ENCODE measurements at places on chromosomes 3 and 15.

DNA sequence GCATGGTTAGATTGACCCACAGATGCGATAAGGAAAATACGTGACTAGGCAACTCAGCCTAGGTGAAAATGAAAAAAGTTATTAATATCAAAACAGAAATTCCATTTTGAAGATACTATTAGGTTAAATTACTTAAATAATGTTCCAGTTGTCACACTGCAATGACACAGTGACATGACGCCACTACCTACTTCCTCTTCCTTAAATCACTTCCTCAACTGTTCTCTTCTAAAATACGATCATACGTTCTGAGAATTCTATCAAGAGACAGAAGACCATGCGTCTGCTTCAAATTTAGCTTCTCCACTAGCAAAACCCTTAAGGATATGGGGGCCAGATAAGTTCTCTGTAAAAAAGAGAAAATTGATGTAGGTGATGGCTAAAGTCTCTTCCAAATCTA, 18.2 kb downstream of the CMTM6 start:
- no peaks in the 10 kb centered on the region for H3K4me1 ChIP-seq
- DNase-seq, result no peak
- no peak overlapping the region for H3K27ac ChIP-seq
- H3K36me3 ChIP-seq, result no peaks in the 10 kb centered on the region
- H3K4me3 ChIP-seq, result no peak overlapping the region
- H3K27me3 ChIP-seq, result no peaks in the 10 kb centered on the region

- H3K27ac ChIP-seq, result peak overlapping the region; percentile 64
- DNase-seq, result no peak
- H3K27me3 ChIP-seq, result no peaks in the 10 kb centered on the region
- H3K4me3 ChIP-seq, result peak overlapping the region; percentile 33
- no peaks in the 10 kb centered on the region for H3K36me3 ChIP-seq
Observed at GRCh38 chr3:38459499-38460048, 5.9 kb downstream of the ACVR2B start.

- H3K27ac ChIP-seq, result no peak overlapping the region
- DNase-seq, result no peak
- no peak overlapping the region for H3K4me3 ChIP-seq
- H3K27me3 ChIP-seq, result no peaks in the 10 kb centered on the region
Observed at GRCh38 chr3:1442271-1442670, 349.4 kb downstream of the CNTN6 start.

- H3K36me3 ChIP-seq, result no peaks in the 10 kb centered on the region
- peak overlapping the region; percentile 94 for H3K27ac ChIP-seq
- H3K4me1 ChIP-seq, result peaks cover 11% of the 10 kb centered on the region
- H3K27me3 ChIP-seq, result no peaks in the 10 kb centered on the region
- H3K4me3 ChIP-seq, result peak overlapping the region; percentile 67
Observed at GRCh38 chr15:42494998-42495360, 455 bp upstream of the SNAP23 start.

- peak; percentile 41 for DNase-seq
- H3K36me3 ChIP-seq, result no peaks in the 10 kb centered on the region
- H3K4me3 ChIP-seq, result no peak overlapping the region
- H3K27ac ChIP-seq, result no peak overlapping the region
- H3K4me1 ChIP-seq, result no peaks in the 10 kb centered on the region
- H3K27me3 ChIP-seq, result no peaks in the 10 kb centered on the region
Observed at GRCh38 chr3:142828703-142829305, 60.1 kb downstream of the PCOLCE2 start.

GRCh38 chr15:101499863-101500713, 10.6 kb upstream of the PCSK6 start:
- H3K27me3 ChIP-seq, result no peaks in the 10 kb centered on the region
- H3K36me3 ChIP-seq, result no peaks in the 10 kb centered on the region
- no peak overlapping the region for H3K4me3 ChIP-seq
- H3K27ac ChIP-seq, result no peak overlapping the region
- H3K4me1 ChIP-seq, result no peaks in the 10 kb centered on the region
- DNase-seq, result no peak

DNA sequence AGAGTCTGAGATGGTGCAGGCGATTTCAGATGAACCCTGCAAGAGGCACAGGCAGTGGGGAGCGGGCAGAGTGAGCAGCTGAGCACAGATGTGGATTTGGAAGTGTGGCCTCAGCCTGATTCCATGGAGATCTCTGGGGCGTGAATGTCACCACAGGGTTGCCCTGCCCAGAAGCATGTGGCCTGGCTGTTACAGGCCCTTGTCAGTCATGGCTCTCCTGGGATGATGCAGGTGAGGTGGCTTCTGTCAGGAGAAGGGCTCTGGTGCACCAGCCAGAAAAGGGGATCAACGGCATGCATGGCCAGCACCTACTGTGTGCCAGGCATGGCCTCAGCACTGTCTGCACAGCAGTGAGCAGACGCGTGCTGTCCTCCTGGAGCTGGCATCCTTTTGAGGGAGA, 11.9 kb downstream of the HDAC11 start:
- DNase-seq, result no peak
- no peak overlapping the region for H3K27ac ChIP-seq

DNA sequence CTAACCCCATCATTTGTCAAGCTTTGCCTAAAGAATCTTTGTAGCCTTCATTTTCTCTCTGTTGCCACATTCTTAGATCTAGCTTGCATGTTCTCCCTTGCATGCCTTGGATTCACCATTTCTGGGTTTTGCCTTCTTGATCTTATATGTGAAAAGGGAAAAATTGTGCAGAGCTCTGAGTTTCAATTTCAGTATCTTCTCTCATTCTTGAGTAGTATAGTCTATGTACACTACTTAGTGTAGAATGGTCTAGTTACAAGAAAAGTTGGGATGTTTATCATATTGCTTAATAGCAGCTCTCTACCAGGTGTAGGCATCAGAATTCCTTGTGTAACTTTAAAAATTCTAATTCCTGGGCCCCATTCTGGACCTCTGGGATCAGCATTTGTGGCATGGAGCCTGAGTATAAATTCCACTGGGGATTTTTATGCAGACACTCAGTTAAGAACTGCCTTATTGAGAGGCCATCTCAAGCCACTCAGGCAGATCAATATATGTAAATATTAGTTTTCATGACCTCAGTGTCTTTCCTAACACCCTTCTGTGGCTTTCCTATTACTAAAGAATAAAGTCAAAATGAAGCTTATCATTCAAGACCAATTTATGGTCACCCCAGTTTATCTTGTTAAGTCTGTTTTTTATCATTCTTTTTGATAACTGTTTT, 23.4 kb downstream of the GTF2E1 start:
- no peak overlapping the region for H3K27ac ChIP-seq
- H3K4me3 ChIP-seq, result no peak overlapping the region
- no peaks in the 10 kb centered on the region for H3K27me3 ChIP-seq

GRCh38 chr3:187612656-187613055, 57.5 kb downstream of the SST start:
- no peaks in the 10 kb centered on the region for H3K36me3 ChIP-seq
- peaks cover 4% of the 10 kb centered on the region for H3K4me1 ChIP-seq
- DNase-seq, result no peak
- H3K4me3 ChIP-seq, result no peak overlapping the region
- H3K27ac ChIP-seq, result peak overlapping the region; percentile 34

GRCh38 chr15:43872416-43873020, 45.7 kb downstream of the WDR76 start:
- no peaks in the 10 kb centered on the region for H3K4me1 ChIP-seq
- no peaks in the 10 kb centered on the region for H3K36me3 ChIP-seq
- no peak for DNase-seq
- H3K27ac ChIP-seq, result no peak overlapping the region
- H3K27me3 ChIP-seq, result no peaks in the 10 kb centered on the region
- H3K4me3 ChIP-seq, result no peak overlapping the region

DNA sequence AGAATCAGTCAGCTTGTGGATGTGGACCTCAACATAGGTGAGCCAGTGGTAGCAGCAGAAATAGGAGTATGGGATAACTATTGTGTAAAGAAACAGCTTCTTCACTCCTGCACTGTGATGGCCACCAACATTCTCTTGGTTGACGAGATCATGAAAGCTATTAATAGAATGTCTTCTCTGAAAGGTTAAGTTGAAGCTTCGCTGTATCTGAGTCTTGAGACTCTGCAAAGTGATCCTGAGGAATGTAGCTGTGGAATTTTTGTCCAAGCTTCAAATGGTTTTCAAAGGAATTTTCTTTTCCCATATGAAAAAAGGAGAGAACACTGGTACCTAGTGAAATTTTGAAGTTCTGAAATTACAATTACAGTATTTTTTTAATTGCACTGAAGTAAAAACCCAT, 146.3 kb downstream of the GMNC start:
- no peaks in the 10 kb centered on the region for H3K4me1 ChIP-seq
- no peaks in the 10 kb centered on the region for H3K36me3 ChIP-seq
- H3K4me3 ChIP-seq, result no peak overlapping the region
- no peak overlapping the region for H3K27ac ChIP-seq

GRCh38 chr15:100645671-100646070, 43.3 kb downstream of the ASB7 start:
- no peaks in the 10 kb centered on the region for H3K36me3 ChIP-seq
- H3K4me1 ChIP-seq, result no peaks in the 10 kb centered on the region

DNA sequence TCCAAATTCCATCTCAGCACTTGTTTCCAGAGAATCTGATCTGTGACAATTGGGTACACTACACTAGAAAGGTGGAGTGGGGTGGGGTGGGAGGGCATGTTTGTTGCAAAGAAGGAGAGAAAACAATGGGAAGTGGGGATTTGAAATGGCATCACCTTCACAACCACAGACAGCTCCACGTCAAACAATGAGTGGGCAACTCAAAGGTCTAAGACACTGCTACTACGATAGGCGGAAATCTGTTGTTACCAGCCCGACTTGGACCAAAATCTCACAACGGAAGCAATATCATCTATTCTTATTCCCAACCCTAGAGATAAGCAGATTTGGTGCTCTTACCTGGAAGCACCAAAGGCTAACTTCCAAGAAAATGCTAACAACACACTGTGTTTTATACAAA, 3.3 kb downstream of the CYP19A1 start:
- DNase-seq, result no peak
- no peaks in the 10 kb centered on the region for H3K27me3 ChIP-seq
- no peaks in the 10 kb centered on the region for H3K4me1 ChIP-seq

- H3K27ac ChIP-seq, result peak within 1 kb of the TSS; percentile 90
- H3K4me1 ChIP-seq, result no peaks in the 10 kb centered on the region
- H3K4me3 ChIP-seq, result peak within 1 kb of the TSS; percentile 73
- no peaks in the 10 kb centered on the region for H3K27me3 ChIP-seq
Observed at GRCh38 chr3:138114988-138115971, at the start of gene DZIP1L. Gene DZIP1L, minus strand, starts transcription at chr3:138115608. Its CDS starts 11,637 bp downstream, at chr3:138103971.

DNA sequence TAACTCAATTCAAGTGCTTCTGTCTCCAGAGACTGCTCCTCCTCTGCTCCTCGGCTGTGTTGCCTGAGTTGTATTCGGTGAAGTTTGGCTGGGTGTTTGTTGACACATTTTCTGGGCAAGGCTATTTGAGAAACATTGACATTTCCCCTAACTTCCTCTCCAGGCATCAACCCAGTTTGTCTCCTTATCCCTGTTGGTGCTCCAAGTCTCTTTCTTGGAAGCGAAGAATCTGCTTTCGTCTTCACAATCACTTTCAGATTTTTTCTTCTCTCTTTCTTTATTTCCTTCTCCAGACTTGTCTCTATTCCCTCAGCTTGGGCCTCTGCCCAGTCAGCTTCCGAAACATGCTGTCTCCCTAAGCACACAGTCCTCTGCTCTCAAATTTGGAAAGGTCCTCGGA, 84.7 kb downstream of the ETV5 start:
- no peaks in the 10 kb centered on the region for H3K36me3 ChIP-seq
- H3K27me3 ChIP-seq, result no peaks in the 10 kb centered on the region
- H3K4me3 ChIP-seq, result peak overlapping the region; percentile 34
- no peaks in the 10 kb centered on the region for H3K4me1 ChIP-seq
- DNase-seq, result no peak
- H3K27ac ChIP-seq, result peak overlapping the region; percentile 43

DNA sequence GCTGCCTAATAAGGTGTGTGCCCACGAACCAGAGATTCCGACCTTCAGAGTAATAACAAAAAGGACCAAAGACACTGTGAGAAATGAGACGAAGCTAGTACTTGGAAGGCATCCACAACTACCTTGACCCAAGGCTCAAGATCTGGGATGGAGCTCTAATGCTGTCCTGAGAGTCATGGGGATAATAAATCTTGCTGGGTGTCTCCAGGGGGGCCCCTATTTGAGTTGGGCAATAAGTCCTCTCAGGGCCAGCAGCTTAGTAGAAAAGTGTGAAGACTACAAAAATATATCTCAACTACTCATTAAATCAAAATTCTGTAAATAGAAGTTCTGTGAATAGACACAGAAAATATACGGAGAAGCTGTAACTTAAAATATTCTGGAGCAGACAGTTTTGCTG, 2.9 kb upstream of the NDN start:
- H3K27me3 ChIP-seq, result no peaks in the 10 kb centered on the region
- no peaks in the 10 kb centered on the region for H3K36me3 ChIP-seq
- no peak for DNase-seq
- no peaks in the 10 kb centered on the region for H3K4me1 ChIP-seq

DNA sequence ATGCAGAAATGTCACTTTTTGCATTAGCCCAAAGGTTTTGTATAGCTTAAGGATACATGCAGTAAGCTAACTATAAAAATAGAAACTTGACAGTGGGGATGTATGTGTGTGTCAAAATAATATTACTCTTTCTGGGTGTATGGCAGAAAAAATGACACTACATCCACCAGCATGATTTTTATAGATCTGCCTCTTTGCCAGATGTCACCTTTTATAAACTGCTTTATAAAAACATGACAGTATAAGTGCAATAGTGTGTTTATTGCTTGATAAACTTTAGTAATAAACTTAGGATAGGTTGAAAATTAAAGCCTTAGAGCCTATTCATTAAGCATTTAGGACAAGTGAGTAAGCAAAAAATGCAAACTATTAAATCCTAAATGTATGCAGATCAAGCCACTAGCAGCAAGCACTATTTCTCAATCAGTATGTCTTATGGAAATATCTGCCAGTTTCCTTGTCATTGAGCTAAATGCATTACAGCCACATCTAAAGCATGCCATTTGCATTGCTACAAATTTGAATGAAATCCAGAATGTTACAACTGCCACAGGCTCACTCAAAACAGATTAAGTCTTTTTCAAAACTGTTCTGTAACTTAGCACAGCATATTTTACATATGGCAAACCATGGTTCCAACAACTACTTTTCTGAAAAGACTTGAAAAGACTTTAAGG, 935.0 kb downstream of the FHIT start:
- no peak for DNase-seq
- H3K4me1 ChIP-seq, result no peaks in the 10 kb centered on the region
- no peak overlapping the region for H3K4me3 ChIP-seq
- no peak overlapping the region for H3K27ac ChIP-seq

GRCh38 chr3:143559296-143559695, 289.0 kb downstream of the SLC9A9 start:
- H3K4me3 ChIP-seq, result no peak overlapping the region
- DNase-seq, result no peak
- H3K27ac ChIP-seq, result no peak overlapping the region

DNA sequence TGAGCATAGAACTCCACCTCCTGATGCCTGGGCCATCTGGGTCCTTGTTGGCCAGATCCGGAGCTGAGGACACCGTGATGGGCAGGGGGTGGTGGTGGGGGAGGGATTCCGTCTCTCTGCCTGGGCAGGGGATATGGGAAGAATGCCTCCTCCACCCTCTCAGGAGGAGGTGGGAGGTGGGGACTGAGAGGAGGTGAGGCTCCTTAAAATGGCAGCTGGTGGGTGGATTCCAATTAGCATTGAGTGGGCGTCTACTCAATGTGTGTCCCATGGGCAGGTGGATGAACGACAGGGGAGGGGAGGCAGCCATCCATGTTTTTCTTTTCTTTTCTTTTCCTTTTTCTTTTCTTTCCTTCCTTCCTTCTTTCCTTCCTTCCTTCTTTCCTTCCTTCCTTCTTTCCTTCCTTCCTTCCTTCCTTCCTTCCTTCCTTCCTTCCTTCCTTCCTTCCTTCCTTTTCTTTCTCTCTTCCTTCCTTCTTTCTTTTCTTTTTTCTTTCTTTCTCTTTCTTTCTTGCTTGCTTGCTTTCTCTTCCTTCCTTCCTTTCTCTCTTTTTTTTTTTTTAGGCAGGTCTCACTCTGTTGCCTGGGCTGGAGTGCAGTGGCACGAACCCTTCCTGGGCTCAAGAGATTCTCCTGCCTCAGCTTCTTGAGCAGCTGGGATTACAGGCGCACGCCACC, 5.0 kb downstream of the SLC28A1 start:
- H3K4me1 ChIP-seq, result no peaks in the 10 kb centered on the region
- H3K36me3 ChIP-seq, result no peaks in the 10 kb centered on the region
- no peaks in the 10 kb centered on the region for H3K27me3 ChIP-seq

All from breast epithelium (tissue), 4 donors.